ENCODE measurements at places on chromosomes 5 and 9.
A peak's percentile ranks its signal among the peaks of the same experiment; 100 is the strongest.

- DNase-seq = no peak
Observed at GRCh38 chr5:170503990-170504596, at the start of gene KCNIP1. Gene KCNIP1 (plus strand): TSS chr5:170504020.

DNA sequence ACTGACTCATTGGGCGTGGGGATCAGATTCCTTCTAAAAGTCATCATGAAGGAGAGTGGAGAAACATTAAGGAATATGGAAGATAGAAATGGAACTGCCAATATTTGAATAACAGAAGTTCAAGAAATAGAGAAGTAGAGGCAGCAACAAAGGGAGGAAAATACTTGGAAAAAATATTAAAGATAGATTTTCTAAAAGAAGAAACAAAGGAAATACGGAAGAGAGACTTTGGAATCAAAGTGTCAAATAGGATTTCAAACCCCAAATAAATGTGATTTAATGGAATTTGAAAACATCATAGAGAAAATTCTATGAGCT lies 605.1 kb upstream of the KLF4 start:
- DNase-seq = no peak

DNA sequence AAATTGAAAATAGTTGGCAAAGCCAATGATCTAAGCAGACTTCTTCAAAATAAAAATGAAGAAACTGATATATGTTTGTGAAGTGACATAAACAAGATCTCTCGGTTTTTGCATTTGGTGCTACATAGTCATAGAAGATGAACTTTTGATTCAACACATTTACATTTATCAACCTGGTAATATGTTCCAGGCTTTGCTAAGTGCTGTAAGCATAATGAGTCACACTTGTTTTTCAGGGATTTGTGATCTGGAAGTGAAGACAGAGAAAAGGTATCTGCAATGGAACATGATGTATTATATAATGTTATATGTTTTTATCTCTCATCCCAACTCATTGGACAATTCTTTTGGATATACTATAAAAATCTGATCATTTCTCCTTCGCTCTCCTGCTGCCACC lies 801.4 kb downstream of the BRINP1 start:
- DNase-seq = no peak

- DNase-seq = no peak
Observed at GRCh38 chr5:76479973-76480667, 77.0 kb downstream of the IQGAP2 start.

- no peak for DNase-seq
Observed at GRCh38 chr9:87211669-87212068, 264.4 kb upstream of the GAS1 start.

DNA sequence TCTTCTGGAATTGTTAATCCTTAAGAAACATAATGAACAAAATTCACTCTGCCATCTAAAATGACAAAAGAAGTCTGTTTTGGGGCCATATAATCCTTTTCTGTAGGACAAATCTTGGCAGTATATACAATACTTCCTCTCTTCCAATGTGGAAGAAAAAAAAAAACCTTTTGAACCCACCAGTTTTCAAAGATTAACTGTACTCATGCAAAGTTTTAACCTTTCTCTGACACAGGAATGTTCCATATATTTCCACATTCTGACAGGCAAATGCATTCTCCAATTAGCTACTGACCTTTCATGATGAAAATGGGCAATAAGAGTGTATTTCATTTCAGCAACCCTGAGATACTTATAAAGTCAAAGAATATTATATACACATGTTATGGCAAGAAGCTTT lies 65.4 kb downstream of the RNF130 start:
- DNase-seq = no peak

DNA sequence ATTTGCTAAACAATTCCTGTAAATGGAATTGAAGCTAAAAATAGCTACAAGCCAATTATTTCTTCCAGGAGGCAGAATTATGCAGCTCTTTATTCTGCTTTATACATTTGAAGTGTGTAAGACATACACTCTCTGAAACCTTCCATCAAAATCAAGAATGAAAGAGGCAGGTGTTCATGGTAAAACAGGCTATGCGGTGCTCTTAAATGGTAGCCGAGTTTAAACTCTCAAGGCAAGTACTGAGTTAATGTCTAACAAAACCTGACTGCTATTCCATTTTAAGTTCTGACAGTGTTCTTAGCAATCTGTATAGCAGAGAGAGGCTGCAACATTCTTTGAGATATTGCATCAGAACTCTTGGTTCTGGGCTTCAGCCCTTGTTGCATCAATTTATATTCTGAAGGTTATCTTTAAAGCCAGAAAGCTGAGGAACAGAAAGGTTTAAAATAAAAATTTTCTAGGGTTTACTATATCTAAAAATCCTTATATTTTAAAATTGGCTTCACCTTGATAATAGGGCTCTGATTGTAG lies 248.3 kb upstream of the CCNG1 start:
- DNase-seq = no peak

DNA sequence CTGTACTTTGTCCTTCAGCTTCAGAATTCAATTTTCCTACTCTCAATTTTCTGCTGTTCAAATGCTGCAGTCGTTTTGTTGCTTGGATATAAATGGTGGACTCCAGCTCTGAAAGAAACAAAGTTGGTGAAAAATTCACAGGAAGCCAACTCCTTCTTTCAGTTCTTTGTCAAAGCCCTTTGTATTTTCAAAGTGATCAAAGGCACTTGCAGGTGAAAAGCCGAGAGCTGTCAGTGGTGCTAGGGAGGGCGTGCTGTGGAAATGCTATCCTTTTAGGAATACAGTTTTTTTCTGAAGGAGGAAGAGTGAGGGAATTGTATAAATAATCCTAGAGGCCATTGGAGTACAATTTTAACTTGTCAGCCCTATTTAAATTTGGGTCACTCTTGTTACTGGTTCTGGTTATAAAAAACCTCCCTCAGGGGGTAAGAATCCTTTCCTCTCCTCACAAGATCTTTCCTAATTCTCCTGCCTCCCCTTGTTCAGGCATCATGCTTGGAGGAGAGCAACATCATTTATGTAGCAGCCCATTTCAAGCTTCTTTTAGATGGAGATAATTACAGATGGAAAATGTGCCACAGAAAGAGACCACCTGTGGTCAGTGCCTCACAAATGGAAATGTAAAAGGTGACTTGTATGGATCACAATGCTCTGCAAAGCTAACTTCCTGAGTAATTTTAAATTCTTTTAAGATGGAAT lies 62.5 kb upstream of the GHR start:
- no peak for DNase-seq

- no peak for DNase-seq
Observed at GRCh38 chr5:133701871-133702270, 89.5 kb upstream of the FSTL4 start.

- DNase-seq = peak; percentile 60
Observed at GRCh38 chr9:100011062-100011681, 87.6 kb downstream of the ERP44 start.
